ENCODE measurements at places on chromosomes 1 and 21. TPM values are rescaled to one million over a fixed set of nuclear protein-coding genes. Genes with fewer than 3 reads are reported as not detected.

GRCh38 chr1:174990382-174990999, 9.3 kb upstream of the CACYBP start:
- H3K27me3 ChIP-seq = no peaks in the 10 kb centered on the region
- peaks cover 17% of the 10 kb centered on the region for H3K36me3 ChIP-seq
- peak overlapping the region; percentile 46 for H3K4me3 ChIP-seq

DNA sequence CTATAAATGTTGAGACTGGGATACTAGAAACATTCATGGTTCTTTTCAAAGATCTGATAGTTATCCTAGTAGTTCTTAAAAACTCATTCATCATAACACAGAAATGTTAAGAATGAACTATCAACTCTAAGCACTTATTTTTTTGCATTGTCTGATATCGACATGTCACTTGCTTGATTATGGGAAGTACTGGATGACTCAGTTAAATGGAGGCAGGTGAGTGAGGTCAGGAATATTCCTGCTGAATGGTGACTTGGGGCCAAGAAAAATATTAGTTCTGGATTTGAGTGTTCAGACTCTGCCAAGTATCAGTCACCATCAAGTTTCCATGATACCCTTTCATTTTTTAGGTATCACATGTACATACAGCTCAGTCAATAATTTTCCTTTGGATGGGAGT, 63.6 kb downstream of the NEK7 start:
- H3K4me1 ChIP-seq = no peaks in the 10 kb centered on the region
- H3K27me3 ChIP-seq = no peaks in the 10 kb centered on the region
- DNase-seq = no peak

GRCh38 chr1:189977184-189977583, 500.5 kb downstream of the BRINP3 start:
- no peaks in the 10 kb centered on the region for H3K36me3 ChIP-seq
- no peak overlapping the region for H3K4me3 ChIP-seq
- no peak overlapping the region for H3K27ac ChIP-seq
- H3K4me1 ChIP-seq = no peaks in the 10 kb centered on the region
- no peak for DNase-seq

DNA sequence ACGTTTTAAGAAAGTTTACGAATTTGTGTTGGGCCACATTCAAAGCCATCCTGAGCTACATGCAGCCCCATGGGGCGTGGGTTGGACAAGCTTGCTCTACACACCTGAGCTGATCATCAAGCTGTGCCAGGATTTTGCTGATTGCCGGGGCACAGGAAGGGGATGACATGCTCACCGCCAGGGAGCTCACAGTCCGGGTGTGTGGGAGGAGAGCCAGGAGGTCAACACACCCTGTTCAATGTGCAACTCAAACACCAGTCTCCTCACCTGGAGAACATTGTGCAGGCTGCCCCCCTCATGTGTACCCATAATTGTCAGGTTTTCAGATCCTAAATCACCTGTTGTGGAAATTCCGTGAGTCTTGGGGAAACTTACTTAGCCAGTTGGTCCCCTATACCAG, 969 bp downstream of the CYP4A11 start:
- peak; percentile 86 for DNase-seq
- H3K27me3 ChIP-seq = no peaks in the 10 kb centered on the region
- peaks cover 22% of the 10 kb centered on the region for H3K4me1 ChIP-seq
- no peaks in the 10 kb centered on the region for H3K36me3 ChIP-seq

DNA sequence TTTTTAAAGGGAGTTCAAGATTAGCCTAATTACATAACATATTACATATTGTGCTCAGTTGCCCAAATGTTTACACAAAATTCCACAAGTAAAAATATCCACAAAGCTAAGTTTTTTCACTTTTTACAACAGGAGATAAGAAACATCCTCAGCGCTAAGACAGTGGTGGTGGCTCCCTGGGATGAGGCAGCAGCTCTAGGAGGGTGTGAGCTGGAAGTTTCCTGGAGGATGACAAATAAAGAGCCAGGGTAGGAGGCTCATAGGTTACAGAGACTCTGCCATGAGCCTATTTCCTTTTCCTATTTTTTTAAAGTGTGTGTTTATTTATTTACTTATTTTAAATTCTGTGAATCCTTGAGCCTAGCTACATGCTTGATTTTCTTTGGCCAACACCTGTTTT, 91.7 kb downstream of the COL24A1 start:
- no peak overlapping the region for H3K4me3 ChIP-seq
- no peaks in the 10 kb centered on the region for H3K36me3 ChIP-seq
- DNase-seq = no peak
- H3K4me1 ChIP-seq = no peaks in the 10 kb centered on the region
- no peaks in the 10 kb centered on the region for H3K27me3 ChIP-seq

DNA sequence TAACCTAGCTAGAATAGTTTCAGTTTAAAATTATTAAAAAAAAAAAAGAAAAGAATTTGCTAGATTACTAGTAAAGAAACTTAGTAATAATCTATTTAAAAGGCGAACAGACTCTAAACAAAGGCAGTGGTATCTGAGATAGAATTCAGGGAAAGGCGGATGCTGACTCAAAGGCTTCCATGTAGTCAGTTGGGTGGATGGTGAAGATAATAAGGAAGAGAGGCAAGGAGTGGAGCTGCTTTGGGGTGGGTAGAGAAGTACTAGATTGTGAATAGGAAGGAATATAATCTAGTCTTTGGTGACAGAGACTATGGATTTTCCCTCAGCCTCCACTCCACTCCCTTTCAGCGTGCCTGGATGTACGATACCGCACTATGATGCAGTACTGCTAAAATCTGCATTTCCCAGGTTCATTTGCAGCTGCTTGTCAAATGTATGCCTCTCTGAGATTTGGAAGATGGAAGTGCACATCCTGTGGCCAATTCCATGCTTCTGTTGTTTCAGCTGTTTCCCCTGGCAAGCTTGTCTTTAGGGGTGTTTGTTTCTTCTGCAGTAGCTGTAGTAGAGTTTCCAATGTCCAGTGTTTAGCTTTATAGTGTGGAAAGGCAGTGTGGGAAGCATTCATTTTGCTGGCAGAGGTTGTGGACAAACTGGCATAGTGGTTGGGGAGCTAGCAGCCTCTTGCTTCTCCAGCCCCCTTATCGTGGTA, 184.6 kb upstream of the NRIP1 start:
- H3K4me1 ChIP-seq = no peaks in the 10 kb centered on the region
- H3K4me3 ChIP-seq = no peak overlapping the region
- H3K27ac ChIP-seq = no peak overlapping the region
- no peaks in the 10 kb centered on the region for H3K27me3 ChIP-seq
- DNase-seq = peak; percentile 39

DNA sequence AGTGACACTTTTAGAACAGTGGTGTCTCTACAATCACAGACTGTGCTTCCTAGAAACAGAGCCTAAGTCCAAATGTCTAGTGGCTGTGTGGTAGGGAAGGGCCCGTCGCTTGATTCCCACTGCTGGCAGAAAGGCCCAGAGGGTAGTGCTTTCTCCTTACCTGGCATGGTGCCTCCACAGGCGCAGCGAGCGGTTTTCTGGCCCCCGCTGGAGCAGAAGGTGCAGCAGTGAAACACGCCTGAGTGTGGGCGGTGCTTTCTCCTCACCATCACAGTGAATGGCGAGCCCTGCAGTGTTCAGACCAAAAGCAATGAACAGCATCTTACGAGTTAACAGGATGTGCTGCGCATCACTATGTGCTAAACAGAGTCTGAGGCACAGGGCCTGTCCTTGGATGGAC, 8.3 kb downstream of the TRIM45 start:
- H3K27ac ChIP-seq = no peak overlapping the region
- no peaks in the 10 kb centered on the region for H3K27me3 ChIP-seq
- H3K4me3 ChIP-seq = no peak overlapping the region
- peaks cover 48% of the 10 kb centered on the region for H3K36me3 ChIP-seq
- no peak for DNase-seq
- H3K4me1 ChIP-seq = peaks cover 6% of the 10 kb centered on the region

GRCh38 chr1:174534789-174535188, 87.0 kb downstream of the GPR52 start:
- H3K27me3 ChIP-seq = no peaks in the 10 kb centered on the region
- no peak for DNase-seq
- no peak overlapping the region for H3K4me3 ChIP-seq

DNA sequence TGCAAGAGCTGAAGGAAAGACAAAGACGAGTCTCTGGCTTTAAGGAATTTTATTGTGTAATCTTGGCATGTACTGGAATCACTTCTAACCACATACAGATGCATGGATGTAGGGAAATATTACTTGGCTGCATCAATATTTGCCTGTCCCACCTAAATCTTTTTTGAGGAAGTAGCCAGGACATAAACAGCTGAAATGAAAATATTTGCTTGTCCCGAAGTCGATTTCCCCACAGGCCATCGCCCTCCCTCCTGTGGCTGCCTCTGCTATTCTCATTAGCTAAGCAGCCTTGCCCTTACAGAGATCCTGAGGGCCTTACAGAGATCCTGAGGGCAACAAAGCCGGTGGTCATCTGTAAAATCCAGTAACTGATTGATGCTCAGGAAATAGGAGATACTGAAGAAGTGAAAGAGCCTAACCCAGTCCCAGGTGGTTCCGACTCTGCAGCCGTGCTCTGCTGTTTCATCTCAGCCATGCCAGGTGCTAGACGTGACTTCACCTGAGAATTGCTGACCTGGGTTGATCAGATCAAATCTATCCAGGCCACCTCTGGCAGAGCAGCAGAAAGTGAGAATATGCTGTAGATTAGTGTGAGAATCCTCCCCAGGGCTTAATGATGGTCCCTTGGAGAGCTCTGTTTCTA, 25.5 kb downstream of the MAN1C1 start:
- no peak overlapping the region for H3K4me3 ChIP-seq
- no peaks in the 10 kb centered on the region for H3K36me3 ChIP-seq
- H3K27ac ChIP-seq = peak overlapping the region; percentile 58
- no peaks in the 10 kb centered on the region for H3K27me3 ChIP-seq

GRCh38 chr1:15218287-15219279, 28.4 kb upstream of the FHAD1 start:
- H3K4me1 ChIP-seq = peaks cover 13% of the 10 kb centered on the region
- H3K27me3 ChIP-seq = no peaks in the 10 kb centered on the region
- no peak overlapping the region for H3K4me3 ChIP-seq
- H3K27ac ChIP-seq = peak overlapping the region; percentile 17

GRCh38 chr1:53968125-53968513, 22.0 kb downstream of the LRRC42 start:
- H3K4me3 ChIP-seq = no peak overlapping the region
- H3K27ac ChIP-seq = no peak overlapping the region
- peak; percentile 25 for DNase-seq
- H3K4me1 ChIP-seq = no peaks in the 10 kb centered on the region
- H3K36me3 ChIP-seq = peaks cover 98% of the 10 kb centered on the region
- no peaks in the 10 kb centered on the region for H3K27me3 ChIP-seq

DNA sequence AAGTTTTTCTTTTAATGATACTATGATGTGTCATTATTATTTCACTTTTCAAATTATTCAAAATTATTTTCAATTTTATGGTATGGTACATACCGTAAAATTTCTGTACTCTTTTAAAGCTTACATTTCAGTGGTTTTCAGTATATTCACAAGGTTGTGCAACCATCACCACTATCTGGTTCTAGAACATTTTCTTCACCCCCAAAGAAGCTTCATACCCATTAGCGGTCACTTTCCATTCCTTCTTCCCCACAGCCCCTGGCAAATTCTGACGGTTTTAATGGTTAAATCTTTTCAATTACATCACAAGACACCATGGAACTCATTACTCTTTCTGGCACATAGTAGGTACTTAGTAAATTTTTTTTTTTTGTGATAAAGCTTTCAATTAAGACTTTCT, 22.8 kb upstream of the ATP5PO start:
- H3K4me1 ChIP-seq = no peaks in the 10 kb centered on the region
- H3K4me3 ChIP-seq = no peak overlapping the region
- DNase-seq = no peak
- peak overlapping the region; percentile 77 for H3K27ac ChIP-seq
- no peaks in the 10 kb centered on the region for H3K27me3 ChIP-seq

DNA sequence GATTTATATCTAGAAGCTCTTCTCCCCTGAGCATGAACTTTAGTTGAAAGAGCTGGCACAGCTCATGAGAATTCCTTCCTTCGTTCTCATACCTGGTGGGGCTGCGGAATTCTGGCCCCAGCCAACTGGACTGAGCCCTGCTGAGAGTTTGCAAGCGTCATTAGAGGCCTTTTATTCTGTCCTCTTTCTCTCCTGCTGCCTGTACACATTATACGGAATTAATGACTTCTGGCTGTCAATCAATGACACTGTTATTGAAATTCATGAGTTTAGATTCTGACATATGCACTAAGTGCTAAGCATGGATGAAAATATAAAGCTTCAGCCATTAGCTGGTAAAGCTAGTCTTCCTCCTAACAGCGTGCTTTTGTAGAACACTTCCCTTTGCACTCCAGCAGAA, 27.5 kb downstream of the KAZN start:
- H3K4me3 ChIP-seq = no peak overlapping the region
- H3K27ac ChIP-seq = no peak overlapping the region
- no peaks in the 10 kb centered on the region for H3K4me1 ChIP-seq
- no peaks in the 10 kb centered on the region for H3K36me3 ChIP-seq

DNA sequence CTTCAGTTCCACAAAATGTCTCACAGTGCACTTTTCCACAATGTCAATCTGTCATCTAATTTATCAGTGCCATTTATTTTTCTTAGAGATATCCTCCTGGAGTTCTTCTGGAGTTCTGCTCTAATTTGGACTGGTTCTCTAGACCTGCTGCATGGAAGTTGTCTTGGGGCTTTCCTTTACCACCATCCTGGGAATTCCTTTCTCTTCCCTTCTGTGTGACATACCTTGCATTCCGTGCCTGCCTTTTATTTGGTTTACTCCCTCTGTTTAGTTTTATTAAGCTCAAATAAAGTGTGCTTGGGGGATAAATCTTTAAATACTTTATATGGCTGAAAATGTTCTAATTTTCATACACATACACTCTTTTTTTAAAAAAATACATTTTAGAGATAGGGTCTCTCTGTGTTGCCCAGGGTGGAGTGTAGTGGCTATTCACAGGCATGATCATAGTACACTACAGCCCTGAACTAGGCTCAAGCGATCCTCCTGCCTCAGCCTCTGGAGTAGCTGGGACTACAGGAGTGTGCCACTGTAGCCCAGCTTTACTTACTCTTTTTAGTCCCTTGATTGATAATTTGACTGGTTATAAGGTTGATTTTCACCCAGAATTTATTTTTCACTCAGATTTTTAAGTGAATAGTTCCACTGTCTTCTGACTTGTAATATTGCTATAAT, 14.4 kb downstream of the MTF2 start:
- H3K4me3 ChIP-seq = no peak overlapping the region
- no peaks in the 10 kb centered on the region for H3K36me3 ChIP-seq
- H3K4me1 ChIP-seq = peaks cover 24% of the 10 kb centered on the region
- no peak for DNase-seq

- H3K27me3 ChIP-seq = no peaks in the 10 kb centered on the region
- H3K27ac ChIP-seq = no peak overlapping the region
- DNase-seq = no peak
- no peak overlapping the region for H3K4me3 ChIP-seq
These were observed 1.7 kb upstream of the AIRE start for GRCh38 chr21:44283948-44284347.

The CHAF1B gene
- total RNA-seq = 15.2 TPM

The MAEL gene
- total RNA-seq = 0.45 TPM

The VAV3 gene
- total RNA-seq = 6.4 TPM

The CFHR2 gene
- total RNA-seq = not detected

The RHCE gene
- not detected for total RNA-seq

The TMEM269 gene
- total RNA-seq = not detected

The NVL gene
- 39.3 TPM for total RNA-seq

The IRF6 gene
- 33.5 TPM for total RNA-seq
